ENCODE measurements at places on chromosomes 11 and 22. TPM values are rescaled to one million over a fixed set of nuclear protein-coding genes. Genes with fewer than 3 reads are reported as not detected.

MAJIN gene
- polyA plus RNA-seq = 1.2 TPM

NAALADL1 gene
- 40.2 TPM for polyA plus RNA-seq

DNAJB7 gene
- not detected for polyA plus RNA-seq

MTFP1 gene
- polyA plus RNA-seq = 18.4 TPM

PAX6 gene
- polyA plus RNA-seq = not detected

DRICH1 gene
- 0.37 TPM for polyA plus RNA-seq

CLTCL1 gene
- polyA plus RNA-seq = 1.7 TPM

OR51B4 gene
- 0.21 TPM for polyA plus RNA-seq

DMC1 gene
- not detected for polyA plus RNA-seq

APOL3 gene
- 55.0 TPM for polyA plus RNA-seq

PNPLA5 gene
- polyA plus RNA-seq = not detected

OVOL1 gene
- polyA plus RNA-seq = 0.66 TPM

SLC37A2 gene
- 4.1 TPM for polyA plus RNA-seq

DNA sequence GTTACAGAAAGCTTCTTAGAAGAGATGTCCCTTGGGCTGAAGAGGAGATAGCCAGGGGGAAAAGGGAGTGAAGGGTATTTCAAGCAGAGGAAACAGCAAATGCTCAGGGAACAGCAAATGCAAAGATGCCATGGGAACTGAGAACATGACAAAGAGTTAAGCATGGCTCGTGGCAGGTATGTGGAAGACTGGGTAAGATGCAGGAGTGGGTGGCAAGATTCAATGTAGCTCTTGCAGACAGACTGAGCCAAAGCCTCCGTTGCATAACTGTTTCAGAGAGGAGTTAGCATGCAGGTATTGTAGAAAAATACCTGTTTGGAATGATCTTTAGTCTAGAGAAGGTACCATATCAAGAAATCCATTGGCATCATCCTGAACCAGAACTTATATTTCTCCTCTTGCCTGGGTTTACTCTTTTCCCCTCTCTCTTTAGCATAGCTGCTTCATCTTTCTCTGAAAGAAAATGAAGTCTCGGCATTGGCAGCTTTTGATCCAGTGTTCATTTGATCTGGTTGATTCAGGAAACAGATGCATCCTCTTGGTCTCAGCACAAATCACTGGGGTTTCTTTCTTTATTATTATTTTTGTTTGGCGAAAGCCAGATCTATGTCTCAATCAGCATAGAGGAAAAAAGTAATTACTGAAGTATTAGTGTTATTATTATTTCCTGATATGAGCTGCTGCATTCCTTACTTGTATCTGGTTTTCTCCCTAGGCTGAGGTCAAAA is 41.7 kb upstream of the NUP160 start:
- no peak for DNase-seq
- H3K36me3 ChIP-seq = no peaks in the 10 kb centered on the region
- peaks cover 22% of the 10 kb centered on the region for H3K4me1 ChIP-seq
- H3K4me3 ChIP-seq = no peak overlapping the region

DNA sequence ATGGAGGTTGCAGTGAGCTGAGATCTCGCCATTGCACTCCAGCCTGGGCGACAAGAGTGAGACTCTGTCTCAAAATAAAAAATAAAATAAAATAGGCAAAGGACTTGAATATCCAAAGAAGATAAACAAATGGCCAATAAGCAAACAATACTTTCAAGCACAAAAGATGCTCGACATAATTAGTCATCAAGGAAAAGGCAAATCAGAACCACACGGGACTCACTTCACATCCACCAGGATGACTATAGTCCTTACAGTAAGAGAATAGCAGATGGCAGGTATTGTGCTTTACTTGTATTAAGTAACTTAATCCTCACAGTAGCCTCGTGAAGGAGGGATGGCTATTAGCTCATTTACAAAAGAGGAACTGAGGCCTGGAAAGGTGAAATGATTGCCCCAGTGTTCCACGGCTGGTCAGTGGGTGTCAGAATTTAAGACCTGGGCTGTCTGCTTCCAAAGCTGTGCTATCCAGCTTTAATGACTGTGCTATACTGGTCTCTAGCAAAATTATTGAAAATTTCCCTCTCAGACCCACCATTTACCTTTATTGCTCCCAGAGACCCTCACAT is 40.2 kb upstream of the RBFOX2 start:
- no peaks in the 10 kb centered on the region for H3K27me3 ChIP-seq
- no peak overlapping the region for H3K4me3 ChIP-seq
- no peak for DNase-seq
- peaks cover 12% of the 10 kb centered on the region for H3K4me1 ChIP-seq

- no peaks in the 10 kb centered on the region for H3K27me3 ChIP-seq
- H3K4me3 ChIP-seq = no peak overlapping the region
- no peak overlapping the region for H3K27ac ChIP-seq
- H3K4me1 ChIP-seq = no peaks in the 10 kb centered on the region
- H3K36me3 ChIP-seq = no peaks in the 10 kb centered on the region
- DNase-seq = no peak
Observed at GRCh38 chr11:106177311-106177710, 99.8 kb downstream of the AASDHPPT start.

GRCh38 chr11:2669634-2670469 is 29.9 kb downstream of the KCNQ1OT1 start:
- no peak overlapping the region for H3K27ac ChIP-seq
- no peaks in the 10 kb centered on the region for H3K27me3 ChIP-seq
- H3K4me1 ChIP-seq = no peaks in the 10 kb centered on the region
- H3K4me3 ChIP-seq = no peak overlapping the region
- peaks cover 16% of the 10 kb centered on the region for H3K36me3 ChIP-seq

DNA sequence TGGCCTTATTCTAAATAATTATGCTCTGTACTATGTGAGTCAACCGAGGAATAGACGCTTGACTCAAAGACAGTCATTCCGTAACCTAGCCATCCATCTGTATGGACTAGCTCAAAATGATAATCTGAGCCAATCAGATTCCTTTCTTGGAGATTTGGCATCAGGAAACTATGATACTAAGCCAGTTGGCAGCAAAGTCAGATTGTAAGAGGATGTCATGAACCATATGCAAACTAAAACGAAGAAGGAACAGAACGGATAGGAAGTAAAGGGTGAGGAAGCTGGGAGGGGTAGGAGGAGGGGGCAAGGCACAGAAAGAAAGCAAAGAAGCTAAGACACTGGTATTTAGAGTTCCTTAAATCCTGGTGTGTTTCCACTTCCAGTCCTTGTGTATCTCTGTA is 10.7 kb upstream of the SESN3 start:
- DNase-seq = peak; percentile 40
- H3K27me3 ChIP-seq = no peaks in the 10 kb centered on the region
- H3K36me3 ChIP-seq = no peaks in the 10 kb centered on the region
- no peak overlapping the region for H3K4me3 ChIP-seq

- DNase-seq = no peak
- no peaks in the 10 kb centered on the region for H3K4me1 ChIP-seq
- no peak overlapping the region for H3K27ac ChIP-seq
- no peaks in the 10 kb centered on the region for H3K27me3 ChIP-seq
- no peak overlapping the region for H3K4me3 ChIP-seq
- no peaks in the 10 kb centered on the region for H3K36me3 ChIP-seq
Observed at GRCh38 chr11:42234451-42234951, 775.0 kb upstream of the LRRC4C start.

- H3K36me3 ChIP-seq = no peaks in the 10 kb centered on the region
- no peak overlapping the region for H3K4me3 ChIP-seq
- H3K4me1 ChIP-seq = no peaks in the 10 kb centered on the region
- H3K27ac ChIP-seq = no peak overlapping the region
Observed at GRCh38 chr11:86537541-86538222, 134.7 kb downstream of the ME3 start.

DNA sequence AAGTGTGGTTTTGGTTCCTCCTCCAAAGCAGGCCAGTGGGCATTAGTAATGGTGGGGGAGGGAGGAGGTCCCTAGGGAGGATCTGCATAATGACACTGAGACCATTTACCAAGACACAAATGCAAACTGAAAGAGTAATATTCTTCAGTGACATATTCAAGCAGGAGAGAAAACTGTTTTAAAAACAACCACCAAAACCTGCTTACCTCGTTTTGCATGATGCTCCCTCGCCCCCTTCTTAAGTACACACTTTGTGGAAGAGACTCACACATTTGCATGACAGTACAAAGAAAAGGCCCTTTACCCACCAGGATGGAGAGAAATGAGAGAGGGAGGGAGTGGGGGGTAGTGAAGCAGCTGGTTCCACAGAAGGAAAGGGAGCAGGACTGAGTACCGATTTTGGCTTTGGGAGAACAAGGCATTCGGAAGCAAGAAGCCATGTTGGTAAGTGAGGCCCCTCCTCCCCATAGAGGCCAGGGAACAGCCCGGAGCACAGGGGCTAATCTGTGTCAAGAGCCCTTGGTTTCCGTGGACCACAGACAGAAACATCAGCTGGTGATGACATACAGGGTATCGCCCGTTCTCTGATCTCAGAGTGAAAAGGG is 13.0 kb upstream of the OPCML start:
- no peaks in the 10 kb centered on the region for H3K27me3 ChIP-seq
- H3K4me3 ChIP-seq = no peak overlapping the region
- no peak for DNase-seq
- no peak overlapping the region for H3K27ac ChIP-seq
- no peaks in the 10 kb centered on the region for H3K4me1 ChIP-seq
- no peaks in the 10 kb centered on the region for H3K36me3 ChIP-seq

- H3K27ac ChIP-seq = no peak overlapping the region
- DNase-seq = no peak
- H3K4me3 ChIP-seq = no peak overlapping the region
- no peaks in the 10 kb centered on the region for H3K4me1 ChIP-seq
- no peaks in the 10 kb centered on the region for H3K36me3 ChIP-seq
- H3K27me3 ChIP-seq = no peaks in the 10 kb centered on the region
Observed at GRCh38 chr22:46090631-46091201, 59.6 kb upstream of the PPARA start.

GRCh38 chr11:39542460-39542859 is 1917.0 kb downstream of the LRRC4C start:
- no peaks in the 10 kb centered on the region for H3K27me3 ChIP-seq
- H3K27ac ChIP-seq = no peak overlapping the region
- no peaks in the 10 kb centered on the region for H3K36me3 ChIP-seq
- no peak for DNase-seq
- no peaks in the 10 kb centered on the region for H3K4me1 ChIP-seq

DNA sequence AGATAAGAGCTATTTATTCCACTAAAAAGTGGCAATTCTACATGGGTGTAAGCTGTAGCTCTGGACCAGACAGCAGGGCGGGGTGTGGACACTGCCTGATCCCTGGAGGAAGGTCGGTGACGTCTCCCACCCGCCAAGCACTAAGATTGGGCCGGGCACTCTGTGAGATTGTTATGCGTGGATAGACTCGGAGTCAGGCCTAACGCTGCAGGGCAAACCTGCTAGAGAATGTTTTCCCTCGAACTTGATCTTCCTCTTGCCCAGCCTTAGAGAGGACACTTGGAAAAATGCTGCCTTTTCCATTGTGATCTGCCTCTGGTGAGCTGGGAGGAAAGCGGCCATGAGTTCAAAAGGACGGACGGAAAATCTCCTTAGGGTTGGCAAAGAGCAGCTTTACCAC is 1273.4 kb downstream of the TBC1D22A start:
- no peak for DNase-seq
- no peaks in the 10 kb centered on the region for H3K27me3 ChIP-seq
- no peaks in the 10 kb centered on the region for H3K36me3 ChIP-seq
- H3K27ac ChIP-seq = no peak overlapping the region

DNA sequence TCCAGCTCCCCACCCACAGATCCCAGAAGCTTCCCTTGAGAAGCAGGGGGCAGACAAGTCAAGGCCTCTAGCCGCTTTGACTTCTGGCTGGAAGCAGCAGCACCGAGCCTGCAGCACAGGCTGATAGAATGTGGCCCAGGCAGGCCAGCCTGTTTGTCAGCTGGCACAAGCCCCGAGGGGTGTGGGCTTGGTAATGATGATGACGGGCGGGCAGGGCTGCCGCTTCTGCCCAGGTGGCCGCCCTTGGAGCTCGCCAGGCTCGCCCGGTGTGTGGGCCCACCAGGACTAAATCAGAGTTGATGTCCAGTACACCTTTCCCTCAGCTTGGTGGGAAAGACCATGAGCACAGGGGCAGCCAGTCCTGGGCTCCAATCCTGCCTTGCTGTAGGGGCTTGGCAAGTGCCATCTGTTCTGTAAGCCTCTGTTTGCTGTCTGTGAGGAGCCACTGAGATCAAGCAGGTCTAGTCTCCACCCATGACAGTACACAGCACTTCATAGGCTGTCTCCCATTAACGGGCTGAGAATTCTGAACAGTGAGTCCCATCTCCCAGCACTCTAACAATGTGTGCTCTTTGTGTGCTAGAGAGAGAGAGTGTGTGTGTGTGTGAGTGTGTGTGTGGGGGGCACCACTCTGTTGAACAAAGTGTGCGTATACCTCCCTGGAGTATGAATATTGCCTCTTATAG is 26.8 kb downstream of the MICAL2 start:
- no peak overlapping the region for H3K27ac ChIP-seq
- no peak for DNase-seq
- H3K4me3 ChIP-seq = no peak overlapping the region
- H3K27me3 ChIP-seq = no peaks in the 10 kb centered on the region

- H3K4me1 ChIP-seq = no peaks in the 10 kb centered on the region
- no peak overlapping the region for H3K4me3 ChIP-seq
- no peaks in the 10 kb centered on the region for H3K27me3 ChIP-seq
- no peaks in the 10 kb centered on the region for H3K36me3 ChIP-seq
- peak; percentile 25 for DNase-seq
Observed at GRCh38 chr11:102794382-102794781, 3.6 kb downstream of the MMP1 start.

DNA sequence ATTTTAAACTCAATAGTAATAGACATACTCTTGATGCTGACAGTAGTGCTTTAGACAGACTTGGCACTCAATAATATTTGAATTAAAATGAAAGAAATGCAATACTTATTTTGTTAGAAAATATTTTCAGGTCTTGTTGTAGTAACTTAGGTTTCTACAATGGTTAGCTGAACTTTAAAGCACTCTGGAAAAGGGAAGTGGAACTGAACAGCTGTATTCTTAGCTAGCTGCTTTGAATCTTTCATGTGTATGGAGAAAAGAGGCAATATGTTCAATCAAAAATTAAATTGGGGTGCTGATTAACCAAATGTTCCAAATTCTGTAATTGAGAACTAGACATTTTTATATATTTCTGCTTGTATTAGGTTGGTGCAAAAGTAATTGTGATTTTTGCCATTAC is 517.9 kb upstream of the RAG2 start:
- H3K27me3 ChIP-seq = no peaks in the 10 kb centered on the region
- H3K4me3 ChIP-seq = no peak overlapping the region
- no peak for DNase-seq
- no peaks in the 10 kb centered on the region for H3K36me3 ChIP-seq

DNA sequence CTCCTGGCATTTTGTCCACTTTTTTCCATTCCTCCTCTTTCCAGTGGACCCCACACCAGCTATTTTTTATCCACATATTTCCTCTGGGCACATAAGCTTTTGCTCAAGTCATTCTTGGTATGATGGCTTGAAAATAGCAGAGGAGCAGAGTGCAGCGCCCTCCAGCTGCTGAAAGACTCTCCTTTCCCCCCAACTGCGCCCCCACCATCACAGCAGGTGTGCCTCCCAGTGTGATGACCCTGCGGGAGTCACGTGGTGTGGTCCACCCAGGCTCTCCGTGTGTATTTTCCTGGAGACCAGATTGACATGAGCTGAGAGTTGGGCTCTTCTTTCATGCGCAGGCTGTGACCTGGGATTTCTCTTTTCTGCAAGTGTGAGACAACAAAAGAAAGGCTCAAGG is 1241.6 kb downstream of the TBC1D22A start:
- no peaks in the 10 kb centered on the region for H3K27me3 ChIP-seq
- no peak overlapping the region for H3K4me3 ChIP-seq
- no peak overlapping the region for H3K27ac ChIP-seq
- DNase-seq = no peak
- H3K4me1 ChIP-seq = no peaks in the 10 kb centered on the region
- no peaks in the 10 kb centered on the region for H3K36me3 ChIP-seq

All from B cell (primary cell).